ENCODE measurements at places on chromosomes 4 and X. TPM values are rescaled to one million over a fixed set of nuclear protein-coding genes. Genes with fewer than 3 reads are reported as not detected.

GRCh38 chr4:3437582-3437936 is 4.2 kb upstream of the HGFAC start:
- DNase-seq: no peak
- no peak overlapping the region for H3K4me3 ChIP-seq
- no peaks in the 10 kb centered on the region for H3K36me3 ChIP-seq
- H3K27ac ChIP-seq: no peak overlapping the region
- peaks cover 8% of the 10 kb centered on the region for H3K4me1 ChIP-seq
- H3K27me3 ChIP-seq: no peaks in the 10 kb centered on the region

GAR1 gene
- total RNA-seq: 10.2 TPM

- no peak overlapping the region for H3K27ac ChIP-seq
- H3K36me3 ChIP-seq: peaks cover 5% of the 10 kb centered on the region
- H3K4me3 ChIP-seq: no peak overlapping the region
- H3K4me1 ChIP-seq: peaks cover 10% of the 10 kb centered on the region
These were observed 53.4 kb upstream of the ZCCHC13 start for GRCh38 chrX:74250574-74250973.

ARHGAP10 gene
- total RNA-seq: 20.3 TPM

MAGEA4 gene
- total RNA-seq: not detected

MAGED4 gene
- 48.2 TPM for total RNA-seq

- H3K4me1 ChIP-seq: peaks cover 17% of the 10 kb centered on the region
- no peak overlapping the region for H3K27ac ChIP-seq
- H3K36me3 ChIP-seq: no peaks in the 10 kb centered on the region
- DNase-seq: peak; percentile 17
These were observed 107.4 kb upstream of the SLC4A4 start for GRCh38 chr4:71231129-71232055.

DNA sequence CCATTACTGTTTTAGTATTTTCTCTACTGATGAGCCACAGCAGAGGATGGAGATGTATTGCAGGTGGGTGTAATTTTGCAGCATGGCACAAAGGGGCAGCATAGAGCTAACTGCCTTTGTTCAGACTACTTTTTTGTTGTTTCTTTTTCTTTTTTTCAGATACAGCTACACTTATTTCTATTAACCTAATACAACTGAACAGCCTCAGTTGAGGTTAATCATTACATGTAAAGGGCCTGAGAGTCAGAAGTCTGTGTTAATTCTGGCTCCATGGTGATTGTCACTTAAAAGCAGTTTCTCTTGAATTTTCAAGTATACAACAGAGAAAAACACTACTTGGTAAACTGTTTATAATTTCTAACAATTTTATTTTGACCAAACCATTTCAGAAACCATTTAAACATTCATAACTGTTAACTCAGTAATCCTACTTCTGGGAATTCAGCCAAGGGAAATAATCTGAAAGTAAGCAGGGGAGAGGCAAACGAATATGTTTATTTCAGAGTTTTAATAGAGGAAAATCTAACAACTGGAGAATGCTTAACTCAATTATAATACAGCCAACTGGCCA is 13.9 kb upstream of the PPEF2 start:
- H3K27ac ChIP-seq: no peak overlapping the region
- DNase-seq: peak; percentile 49
- no peaks in the 10 kb centered on the region for H3K27me3 ChIP-seq
- H3K36me3 ChIP-seq: no peaks in the 10 kb centered on the region
- no peak overlapping the region for H3K4me3 ChIP-seq
- H3K4me1 ChIP-seq: peaks cover 4% of the 10 kb centered on the region

DNA sequence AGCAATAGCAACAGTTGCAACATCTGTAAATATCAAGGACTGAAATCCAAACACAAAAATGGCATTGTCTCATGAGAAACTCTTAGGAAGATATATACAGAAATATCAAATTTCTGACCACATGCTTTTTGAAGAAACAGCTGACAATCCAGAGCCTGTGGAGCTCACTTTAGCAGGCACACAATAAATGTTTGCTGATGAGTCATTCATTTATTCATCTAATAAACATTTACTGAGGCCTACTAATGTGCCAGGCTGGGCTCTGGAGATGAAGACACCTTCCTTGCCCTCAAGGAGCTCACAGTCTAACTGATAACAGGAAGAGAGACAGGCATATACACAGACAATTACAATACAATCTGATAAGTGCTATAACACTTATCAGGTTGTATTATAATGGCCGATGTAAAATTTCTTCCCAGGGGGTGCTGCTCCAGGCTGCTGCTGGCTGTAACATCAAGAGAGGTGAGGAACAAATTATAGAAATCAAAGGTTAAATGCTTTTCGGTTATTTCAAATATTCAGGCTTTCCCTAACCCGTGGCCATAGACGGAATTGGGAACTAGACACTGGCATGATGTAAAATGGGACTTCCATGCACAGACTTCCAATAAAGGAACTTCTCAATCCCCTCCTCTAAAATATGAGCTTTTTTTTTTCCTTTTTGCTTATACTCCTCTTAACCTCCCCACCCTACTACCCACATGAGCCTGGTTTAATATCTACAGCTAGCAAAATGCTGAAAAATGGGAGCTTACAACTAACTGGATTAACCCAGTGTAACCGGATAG is 16.8 kb upstream of the ZCCHC13 start:
- H3K36me3 ChIP-seq: no peaks in the 10 kb centered on the region
- no peaks in the 10 kb centered on the region for H3K4me1 ChIP-seq
- H3K27me3 ChIP-seq: no peaks in the 10 kb centered on the region
- DNase-seq: no peak
- no peak overlapping the region for H3K27ac ChIP-seq

GRCh38 chr4:98245226-98245625 is 16.0 kb upstream of the RAP1GDS1 start:
- H3K4me1 ChIP-seq: no peaks in the 10 kb centered on the region
- no peak for DNase-seq
- H3K27me3 ChIP-seq: no peaks in the 10 kb centered on the region
- H3K4me3 ChIP-seq: no peak overlapping the region

DNA sequence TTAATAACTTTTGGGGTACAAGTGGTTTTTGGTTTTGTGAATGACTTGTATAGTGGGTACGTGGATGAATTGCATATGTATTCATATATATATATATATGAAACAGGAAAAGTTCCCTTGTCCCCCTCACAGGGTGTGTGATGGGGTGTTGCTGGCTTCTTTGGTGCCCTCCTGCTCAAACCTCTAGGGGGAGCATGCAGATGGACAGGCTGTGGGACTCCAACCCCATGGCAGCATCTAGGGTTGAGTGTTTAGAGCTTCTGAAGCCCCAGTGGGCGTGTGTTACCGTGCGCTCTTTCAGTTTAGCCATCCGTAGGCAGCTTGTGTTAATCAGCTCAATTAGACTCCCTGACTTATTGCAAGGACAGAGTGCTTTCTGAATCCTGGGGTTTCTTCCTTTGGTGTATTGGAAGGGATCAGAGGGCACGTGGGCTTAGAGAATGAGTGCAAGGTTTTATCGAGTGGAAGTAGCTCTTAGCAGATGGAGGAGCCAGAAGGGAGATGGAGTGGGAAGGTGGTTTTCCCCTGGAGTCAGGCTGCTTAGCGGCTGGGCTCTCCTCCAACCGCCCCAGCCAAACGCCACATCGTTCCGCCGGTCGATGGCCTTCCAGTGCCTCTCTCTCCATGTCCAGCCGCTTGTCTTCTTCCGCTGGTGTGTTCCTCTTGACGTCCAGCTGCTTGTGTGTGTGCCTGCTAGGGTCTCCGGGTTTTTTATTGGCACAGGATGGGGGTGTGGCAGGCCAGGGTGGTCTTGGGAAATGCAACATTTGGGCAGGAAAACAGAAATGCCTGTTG is 674.4 kb upstream of the LCORL start:
- peaks cover 6% of the 10 kb centered on the region for H3K4me1 ChIP-seq
- H3K36me3 ChIP-seq: no peaks in the 10 kb centered on the region
- DNase-seq: peak; percentile 15
- H3K4me3 ChIP-seq: no peak overlapping the region

GIMD1 gene
- total RNA-seq: not detected

DNA sequence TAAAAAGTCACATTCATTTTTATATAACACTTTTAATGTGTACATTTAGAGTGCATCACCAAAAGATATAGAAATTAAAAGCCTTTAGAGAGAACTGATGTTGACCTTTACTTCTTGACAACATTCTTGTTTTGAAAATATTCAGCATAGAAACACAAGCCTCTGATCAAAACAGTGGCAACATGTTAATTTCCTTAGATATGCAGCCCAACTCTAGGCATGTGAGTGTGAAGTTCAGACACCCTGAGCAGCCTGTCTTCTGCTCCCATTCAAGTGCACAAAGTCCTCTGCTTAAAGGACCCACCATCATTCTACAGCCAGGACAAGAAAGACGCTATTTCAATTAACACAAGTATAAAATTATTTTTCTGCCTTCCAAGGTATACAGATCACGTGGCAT is 60.0 kb downstream of the PPP3CA start:
- DNase-seq: no peak
- H3K27ac ChIP-seq: no peak overlapping the region
- H3K27me3 ChIP-seq: no peaks in the 10 kb centered on the region
- no peak overlapping the region for H3K4me3 ChIP-seq

DNA sequence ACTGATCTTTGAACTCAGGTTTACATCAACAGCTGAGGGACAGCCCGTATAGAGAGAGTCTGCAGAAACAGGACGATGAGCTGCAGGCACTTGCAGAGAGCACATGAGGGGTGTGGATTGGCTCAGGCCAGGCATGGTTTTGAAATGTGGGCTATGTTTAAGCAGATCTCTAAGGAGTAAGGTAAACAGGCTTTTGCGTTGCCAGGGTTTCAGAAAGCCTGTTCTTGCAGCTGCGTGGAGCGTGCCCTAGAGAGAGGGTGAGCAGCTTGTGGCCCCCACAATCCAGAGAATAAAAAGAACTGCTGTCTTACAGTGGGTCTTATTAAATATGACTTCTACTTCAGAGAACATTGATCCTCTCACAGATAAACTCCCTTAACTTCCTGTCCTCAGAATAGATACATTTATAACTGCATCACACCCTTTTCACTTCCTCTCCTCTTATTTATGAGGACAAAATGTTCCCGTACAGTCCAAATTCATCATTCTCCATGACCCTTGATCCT is 64.1 kb downstream of the TMA16 start:
- H3K27me3 ChIP-seq: no peaks in the 10 kb centered on the region
- no peak overlapping the region for H3K27ac ChIP-seq
- no peaks in the 10 kb centered on the region for H3K4me1 ChIP-seq
- peaks cover 6% of the 10 kb centered on the region for H3K36me3 ChIP-seq

MAD2L1 gene
- total RNA-seq: 190 TPM

CC2D2A gene
- total RNA-seq: 18.9 TPM

DNA sequence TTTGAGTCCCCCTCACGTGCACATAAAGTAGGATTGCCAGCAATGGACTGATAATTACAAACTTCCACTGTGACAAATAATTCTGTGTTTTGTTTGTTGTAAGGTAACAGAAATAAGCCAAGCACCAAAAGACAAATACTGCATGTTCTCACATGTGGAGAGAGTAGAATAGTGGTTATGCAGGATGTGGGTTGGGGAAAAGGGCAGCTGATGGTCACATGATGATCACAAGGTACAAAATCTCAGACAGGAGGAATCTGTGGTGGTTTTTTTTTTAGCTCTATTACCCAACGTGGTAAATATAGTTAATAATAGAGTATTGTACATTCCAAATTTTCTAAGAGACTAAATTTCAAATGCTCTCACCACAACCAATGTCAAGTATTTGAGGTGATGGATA is 182.3 kb downstream of the BANK1 start:
- H3K4me3 ChIP-seq: no peak overlapping the region
- no peaks in the 10 kb centered on the region for H3K36me3 ChIP-seq
- no peak for DNase-seq
- H3K4me1 ChIP-seq: no peaks in the 10 kb centered on the region
- H3K27ac ChIP-seq: no peak overlapping the region
- no peaks in the 10 kb centered on the region for H3K27me3 ChIP-seq

DNA sequence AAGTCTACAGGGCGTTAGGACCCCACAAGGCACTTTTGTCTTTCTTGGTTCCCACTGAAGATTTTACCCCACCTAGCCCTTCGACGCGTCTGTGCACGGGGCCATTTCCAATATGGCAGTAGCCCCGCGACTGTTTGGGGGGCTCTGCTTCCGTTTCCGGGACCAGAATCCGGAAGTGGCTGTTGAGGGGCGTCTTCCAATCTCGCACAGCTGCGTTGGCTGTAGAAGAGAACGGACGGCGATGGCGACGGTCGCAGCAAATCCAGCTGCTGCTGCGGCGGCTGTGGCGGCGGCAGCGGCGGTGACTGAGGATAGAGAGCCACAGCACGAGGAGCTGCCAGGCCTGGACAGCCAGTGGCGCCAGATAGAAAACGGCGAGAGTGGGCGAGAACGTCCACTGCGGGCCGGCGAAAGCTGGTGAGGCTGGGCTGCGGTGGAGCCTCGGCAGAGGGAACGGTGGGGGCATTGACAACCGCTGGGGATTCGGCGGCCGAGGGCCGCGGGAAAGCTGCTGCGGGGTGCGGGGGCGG is at the start of gene USP11:
TSS of gene USP11 (plus strand) at position 207 of the 530 bp plus-strand sequence. CDS start at position 242, 35 bp downstream.
- H3K4me1 ChIP-seq: peaks cover 18% of the 10 kb centered on the region
- no peaks in the 10 kb centered on the region for H3K27me3 ChIP-seq
- H3K36me3 ChIP-seq: no peaks in the 10 kb centered on the region
- H3K27ac ChIP-seq: peak within 1 kb of the TSS; percentile 99
- peak; percentile 83 for DNase-seq

GRCh38 chr4:53150631-53151488 is 215.0 kb downstream of the SCFD2 start:
- no peaks in the 10 kb centered on the region for H3K27me3 ChIP-seq
- H3K4me1 ChIP-seq: peaks cover 8% of the 10 kb centered on the region
- no peak overlapping the region for H3K27ac ChIP-seq

- no peaks in the 10 kb centered on the region for H3K36me3 ChIP-seq
- DNase-seq: no peak
- no peak overlapping the region for H3K27ac ChIP-seq
- H3K27me3 ChIP-seq: no peaks in the 10 kb centered on the region
- H3K4me1 ChIP-seq: no peaks in the 10 kb centered on the region
These were observed 70.1 kb downstream of the NSG1 start for GRCh38 chr4:4456816-4457578.

- H3K27ac ChIP-seq: no peak overlapping the region
- DNase-seq: no peak
- H3K36me3 ChIP-seq: no peaks in the 10 kb centered on the region
- H3K4me1 ChIP-seq: peaks cover 8% of the 10 kb centered on the region
- H3K27me3 ChIP-seq: no peaks in the 10 kb centered on the region
These were observed 40.9 kb upstream of the ANXA3 start for GRCh38 chr4:78510681-78511080.

GJB1 gene
- not detected for total RNA-seq

- H3K4me3 ChIP-seq: no peak overlapping the region
- DNase-seq: peak; percentile 78
- no peaks in the 10 kb centered on the region for H3K27me3 ChIP-seq
These were observed 19.5 kb downstream of the UTP14A start for GRCh38 chrX:129925305-129926092.

HTRA3 gene
- total RNA-seq: 2.3 TPM

DNA sequence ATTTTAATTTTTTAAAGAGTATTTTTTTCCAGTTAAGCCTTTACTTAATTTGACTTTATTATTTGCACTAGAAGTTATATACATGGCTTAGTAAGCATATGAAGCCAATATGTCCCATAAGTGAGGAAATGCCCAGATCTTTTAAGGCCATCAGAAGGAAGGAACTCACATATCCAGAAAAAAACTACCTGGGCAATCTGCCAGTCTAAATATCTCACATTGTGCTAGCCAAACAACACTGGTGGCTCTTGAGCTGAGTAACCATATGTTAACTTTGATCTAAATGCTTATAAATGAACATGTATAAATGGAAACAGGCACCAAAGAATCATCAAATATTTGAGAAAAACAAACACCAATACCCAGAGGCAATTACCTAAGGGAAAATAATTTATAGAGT is 138.6 kb upstream of the APOOL start:
- H3K27me3 ChIP-seq: no peaks in the 10 kb centered on the region
- no peak overlapping the region for H3K27ac ChIP-seq
- DNase-seq: no peak
- no peak overlapping the region for H3K4me3 ChIP-seq

Measured in neural progenitor cell (in vitro differentiated cells).